ENCODE measurements at places on chromosomes 13 and 19. TPM values are rescaled to one million over a fixed set of nuclear protein-coding genes. Genes with fewer than 3 reads are reported as not detected.

GRCh38 chr13:50358231-50359040 is 343.2 kb downstream of the KCNRG start:
- no peak for DNase-seq

Gene ZNF112
- total RNA-seq = 3.6 TPM

DNA sequence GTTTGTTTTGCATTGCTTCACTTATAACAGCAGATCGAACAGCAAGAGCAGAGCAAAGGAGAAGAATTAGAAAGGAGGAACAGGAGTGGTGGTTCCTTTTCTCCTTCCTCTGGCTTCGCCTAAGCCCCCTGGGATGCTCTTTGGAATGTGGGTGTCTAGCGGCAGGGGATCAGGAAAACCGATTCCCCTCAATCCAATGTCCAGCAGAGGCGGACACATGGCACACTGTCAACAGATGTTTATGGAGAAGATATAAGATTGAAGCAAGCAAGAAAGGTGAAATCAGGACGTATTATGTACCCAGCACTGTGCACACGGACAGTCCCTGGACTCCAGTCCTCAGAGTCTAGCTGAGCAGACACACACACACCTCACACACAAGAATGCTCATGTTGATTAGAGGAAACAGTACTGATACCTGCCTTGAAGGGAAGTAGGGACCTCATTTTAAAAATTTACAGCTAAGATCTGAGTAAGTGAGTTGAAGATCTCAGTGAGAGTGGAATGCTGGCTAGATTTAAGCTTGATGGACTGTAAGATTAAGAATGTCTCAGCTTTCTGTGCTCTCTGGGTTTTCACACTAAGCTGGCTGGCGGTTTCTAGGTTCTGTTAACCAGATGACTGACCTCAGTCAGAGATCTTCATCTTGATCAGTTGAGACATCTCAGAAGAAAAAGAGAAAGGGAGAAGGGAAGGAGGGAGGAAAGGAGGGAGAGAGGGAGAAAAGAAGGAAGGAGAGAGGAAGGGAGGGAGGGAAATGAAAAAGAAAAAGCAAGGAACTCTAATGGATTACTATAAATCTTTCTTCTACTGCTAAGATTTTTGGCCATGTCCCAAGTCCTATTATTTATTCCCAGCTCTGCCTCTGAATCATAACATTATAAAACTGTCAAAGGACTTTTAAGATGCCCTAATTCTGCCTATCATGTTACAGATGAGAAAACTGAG is 44.8 kb downstream of the FLT1 start:
- no peak for DNase-seq

DNA sequence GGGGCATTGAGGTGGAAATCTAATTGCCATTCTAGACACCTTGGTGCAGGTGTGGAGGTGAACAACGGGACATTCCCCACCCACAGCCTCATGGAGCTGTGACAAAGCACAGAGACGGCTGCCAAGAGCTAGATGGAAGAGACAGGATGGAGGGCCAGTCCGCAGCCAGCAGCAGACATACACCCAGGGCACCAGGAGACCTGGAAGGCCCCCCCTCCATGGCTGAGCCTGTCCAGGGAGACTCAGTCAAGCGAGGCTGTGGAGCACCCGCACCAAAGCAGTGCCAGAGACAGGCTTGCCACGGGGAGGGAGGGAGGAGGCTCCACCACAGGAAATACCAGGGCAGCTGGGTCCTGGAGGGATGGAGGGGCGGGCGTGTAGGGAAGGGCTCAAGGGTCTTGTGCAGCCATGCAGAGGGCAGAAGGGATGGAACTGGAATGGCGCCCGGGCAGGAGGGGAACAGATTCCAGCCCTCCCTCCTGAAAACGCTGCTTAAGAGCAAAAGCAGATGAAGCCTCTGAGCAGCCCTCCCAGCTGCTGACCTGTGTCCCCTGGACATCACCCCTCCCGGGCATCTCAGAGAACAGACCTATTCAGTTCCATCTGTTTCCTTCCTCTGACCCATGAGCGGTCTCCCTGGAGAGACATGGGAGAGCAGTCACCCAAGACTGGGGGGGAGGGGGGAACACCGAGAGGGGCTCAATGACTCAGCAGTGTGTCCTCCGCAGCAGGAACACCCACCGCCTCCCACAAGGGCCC is 14.4 kb downstream of the EPS15L1 start:
- no peak for DNase-seq

Gene APOC4
- not detected for total RNA-seq

DNA sequence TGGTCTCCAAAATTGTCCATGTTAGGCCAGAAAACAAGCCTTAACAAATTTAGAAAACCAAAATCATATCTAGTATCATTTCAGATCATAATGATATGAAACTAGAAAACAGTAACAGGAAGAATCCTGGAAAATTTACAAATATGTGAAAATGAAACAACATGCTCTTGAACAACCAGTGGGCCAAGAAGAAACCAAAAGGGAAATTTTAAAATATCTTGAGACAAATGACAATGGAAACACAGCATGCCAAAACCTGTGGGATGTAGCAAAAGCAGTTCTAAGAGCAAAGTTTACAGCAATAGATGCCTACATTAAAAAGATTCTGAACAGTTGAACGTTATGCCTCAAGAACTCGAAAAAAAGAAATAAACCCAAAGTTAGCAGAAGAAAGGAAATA is 32.6 kb downstream of the VWA8 start:
- DNase-seq = no peak

GRCh38 chr19:56974556-56975207 is 134.2 kb upstream of the PEG3 start:
- no peak for DNase-seq

- no peak for DNase-seq
These were observed 6.8 kb downstream of the FRY start for GRCh38 chr13:32038343-32038742.

DNA sequence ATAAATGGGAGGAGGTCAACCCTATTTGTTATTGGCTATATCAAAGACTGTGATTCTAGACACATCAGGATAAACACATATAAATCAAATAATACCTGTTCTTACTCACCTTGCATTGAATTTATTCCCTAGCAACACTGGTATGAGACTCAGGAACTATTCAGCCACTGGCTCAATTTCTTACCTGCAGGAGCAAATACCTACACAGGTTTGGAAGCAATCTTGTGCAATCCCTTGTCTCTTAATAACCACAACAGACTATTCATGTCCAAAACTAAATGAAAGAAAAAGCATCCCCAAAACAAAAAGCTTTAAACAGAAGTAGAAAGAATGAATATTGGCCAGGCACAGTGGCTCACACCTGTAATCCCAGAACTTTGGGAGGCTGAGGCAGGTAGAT is 55.5 kb downstream of the TBC1D4 start:
- DNase-seq = no peak

- DNase-seq = no peak
These were observed 309.8 kb downstream of the OXGR1 start for GRCh38 chr13:96684469-96684868.

- no peak for DNase-seq
These were observed 282.9 kb downstream of the OLFM4 start for GRCh38 chr13:53311561-53311960.

GRCh38 chr13:93227878-93228642 is 1.5 kb downstream of the GPC6 start:
- DNase-seq = no peak

DNA sequence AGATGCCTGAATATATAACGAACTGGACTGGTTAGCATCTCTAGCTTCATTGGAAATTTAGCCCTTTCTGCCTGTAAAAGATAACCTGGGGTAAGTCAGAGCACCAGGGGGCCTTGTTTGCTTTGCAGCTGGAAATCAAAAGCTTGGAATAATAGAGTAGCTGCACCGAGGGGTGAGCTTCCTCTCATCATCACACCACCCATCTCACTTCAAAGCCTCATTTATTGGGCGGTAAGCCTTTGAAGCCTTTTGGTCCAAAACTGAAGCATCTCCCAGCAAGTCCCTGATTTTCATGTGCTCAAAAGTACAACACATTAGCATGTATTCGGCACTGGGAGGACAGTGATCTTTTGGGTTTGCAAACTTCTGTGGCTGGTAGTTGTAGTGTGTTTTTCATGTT is 405.1 kb downstream of the FOXO1 start:
- DNase-seq = no peak

GRCh38 chr19:34172661-34173192 is 423 bp downstream of the LSM14A start:
- no peak for DNase-seq

- DNase-seq = no peak
These were observed 139.7 kb downstream of the SLITRK6 start for GRCh38 chr13:85659493-85659892.

DNA sequence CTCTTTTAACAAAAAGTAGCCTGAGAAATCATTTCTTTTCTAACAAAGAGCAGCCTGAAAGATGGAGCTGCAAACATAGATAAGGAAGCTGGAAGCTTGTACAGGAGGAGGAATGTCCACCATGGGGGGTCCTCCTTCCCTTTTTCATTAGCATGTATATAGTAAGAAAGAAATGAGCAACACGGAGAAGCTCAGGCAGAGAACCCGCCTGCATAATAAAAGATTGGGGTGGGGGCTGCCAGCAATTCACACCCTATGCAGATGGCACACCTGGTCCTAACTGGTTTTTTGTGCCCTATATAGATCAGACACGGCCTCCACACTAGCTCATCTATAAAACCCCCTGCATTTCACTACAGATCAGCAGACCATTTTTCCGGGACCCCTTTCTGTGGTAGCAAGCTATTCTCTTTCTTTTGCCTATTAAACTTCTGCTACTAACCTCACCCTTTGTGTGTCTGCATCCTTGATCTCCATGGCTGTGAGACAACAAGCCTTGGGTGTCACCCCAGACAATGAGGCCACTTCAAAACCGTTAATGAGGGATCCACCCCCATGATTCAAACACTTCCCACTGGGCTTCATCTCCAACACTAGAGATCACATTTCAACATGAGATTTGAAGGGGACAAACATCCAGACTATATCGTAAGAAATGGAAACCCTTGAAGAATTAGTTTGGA is 167.5 kb upstream of the FREM2 start:
- no peak for DNase-seq

DNA sequence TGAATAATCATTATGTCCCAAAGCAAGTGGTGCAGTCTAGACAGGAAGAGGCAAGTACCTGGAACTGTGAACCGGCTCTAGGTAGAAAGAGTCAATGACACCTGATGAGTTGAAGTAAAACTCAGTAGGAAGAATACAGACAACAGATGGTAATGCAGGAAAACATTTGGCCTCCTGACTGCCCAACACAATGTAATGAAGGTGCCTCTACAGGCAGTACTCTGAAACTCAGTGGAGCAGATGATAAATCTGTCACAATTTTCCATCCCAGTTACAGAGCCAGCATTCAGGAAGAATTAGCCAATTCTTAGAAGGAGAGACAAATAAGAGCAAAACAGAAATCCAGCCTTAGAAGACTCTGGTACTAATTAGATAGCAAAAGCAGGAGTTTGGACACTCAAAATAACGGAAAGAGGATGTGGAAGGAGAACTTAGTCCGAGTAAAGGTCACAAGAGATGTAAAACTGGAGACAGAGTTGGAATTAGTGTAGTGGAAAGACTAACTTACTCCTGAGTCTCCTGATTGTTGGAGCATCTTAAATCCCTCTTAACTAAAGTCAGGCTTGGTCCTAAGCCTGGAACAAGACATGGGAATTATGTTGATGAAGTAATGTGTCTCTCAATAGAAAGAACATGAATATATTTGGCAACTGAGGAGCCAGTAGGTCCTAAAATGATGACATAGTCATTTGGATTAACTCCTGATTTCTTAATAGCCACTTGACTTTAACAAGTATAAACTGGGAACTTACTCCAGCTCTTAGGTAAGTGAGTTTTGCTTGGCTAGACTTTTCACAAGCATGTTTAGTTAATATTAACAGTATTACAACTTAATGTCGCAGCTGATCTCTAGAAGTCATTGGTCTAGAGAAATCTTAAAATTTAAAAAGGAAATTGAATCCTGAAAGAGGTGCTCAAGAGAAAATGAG is 457.3 kb upstream of the MIR17HG start:
- DNase-seq = no peak

DNA sequence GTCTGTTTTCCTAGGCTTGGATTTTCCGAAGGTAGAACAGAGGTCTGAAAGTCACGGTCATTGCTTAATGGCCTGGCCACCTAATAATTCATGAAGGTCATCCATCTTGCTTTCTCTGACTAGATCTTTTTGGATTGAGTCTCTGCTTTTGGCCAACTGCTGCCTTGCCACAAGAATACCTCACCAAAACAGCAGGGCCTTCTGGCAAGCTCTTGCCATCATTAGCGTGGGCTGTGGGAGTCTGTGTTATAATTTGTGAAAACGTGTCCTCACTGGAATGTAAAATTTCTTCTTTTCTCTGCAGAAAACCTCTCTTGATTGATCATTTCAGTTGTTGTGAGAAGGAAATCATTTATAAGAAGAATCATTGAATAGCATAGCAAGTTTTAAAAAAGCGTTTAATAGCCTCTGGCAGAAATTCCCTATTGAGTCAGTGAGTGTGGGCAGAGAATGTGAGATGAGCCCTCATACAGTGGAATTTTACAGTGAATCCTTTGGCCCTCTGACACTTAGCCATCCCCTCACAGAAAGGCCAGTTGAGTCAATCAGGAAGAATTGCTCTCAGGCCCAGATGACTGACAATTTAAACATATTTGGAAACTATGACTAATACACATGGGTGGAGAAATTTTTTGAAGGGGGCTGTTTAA is 43.2 kb upstream of the ERICH6B start:
- no peak for DNase-seq

DNA sequence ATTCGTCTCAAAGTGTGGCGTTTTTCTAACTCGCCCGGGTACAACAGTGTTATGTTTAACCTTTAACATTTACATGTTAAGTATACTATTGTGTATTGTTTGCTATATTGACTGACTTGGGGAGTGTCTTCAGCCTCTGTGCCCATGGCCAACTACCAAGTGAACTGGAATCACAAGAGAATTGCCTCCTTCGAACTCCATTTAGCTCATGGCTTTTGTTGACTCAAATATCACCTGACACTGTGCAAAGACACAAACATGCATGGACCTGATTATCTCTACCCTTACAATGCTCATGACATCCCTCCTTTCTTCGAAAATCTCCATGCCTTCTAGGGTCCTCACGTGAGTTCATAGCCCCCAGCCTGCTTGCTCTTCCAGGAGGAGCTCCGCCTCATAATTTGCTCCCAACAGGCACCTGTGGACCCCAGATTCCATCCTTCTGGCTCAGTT is 704 bp downstream of the ZNF814 start:
- no peak for DNase-seq

- DNase-seq = peak; percentile 49
These were observed 5.7 kb downstream of the ATP4A start for GRCh38 chr19:35557539-35558399.

DNA sequence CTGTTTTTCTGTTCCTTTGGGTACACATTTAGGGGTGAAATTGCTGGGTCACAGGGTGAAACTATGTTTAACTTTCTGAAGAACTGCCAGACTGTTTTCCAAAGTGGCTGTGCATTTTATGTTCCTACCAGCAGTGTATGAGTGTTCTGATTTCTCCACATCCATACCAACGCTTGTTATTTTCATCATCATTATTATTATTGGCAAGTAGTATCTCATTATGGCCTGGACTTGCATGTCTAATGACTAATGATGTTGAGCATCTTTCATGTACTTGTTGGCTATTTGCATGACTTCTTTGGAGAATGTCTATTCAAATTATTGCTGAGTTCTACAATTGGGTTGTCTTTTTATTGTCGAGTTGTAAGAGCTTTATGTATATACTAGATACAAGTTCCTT is 321.8 kb upstream of the HTR2A start:
- DNase-seq = no peak

Measured in omental fat pad (tissue), 4 donors.